Upper lobe of right lung (tissue), 1 donor: ENCODE measurements at places on chromosomes 12 and 14.

DNA sequence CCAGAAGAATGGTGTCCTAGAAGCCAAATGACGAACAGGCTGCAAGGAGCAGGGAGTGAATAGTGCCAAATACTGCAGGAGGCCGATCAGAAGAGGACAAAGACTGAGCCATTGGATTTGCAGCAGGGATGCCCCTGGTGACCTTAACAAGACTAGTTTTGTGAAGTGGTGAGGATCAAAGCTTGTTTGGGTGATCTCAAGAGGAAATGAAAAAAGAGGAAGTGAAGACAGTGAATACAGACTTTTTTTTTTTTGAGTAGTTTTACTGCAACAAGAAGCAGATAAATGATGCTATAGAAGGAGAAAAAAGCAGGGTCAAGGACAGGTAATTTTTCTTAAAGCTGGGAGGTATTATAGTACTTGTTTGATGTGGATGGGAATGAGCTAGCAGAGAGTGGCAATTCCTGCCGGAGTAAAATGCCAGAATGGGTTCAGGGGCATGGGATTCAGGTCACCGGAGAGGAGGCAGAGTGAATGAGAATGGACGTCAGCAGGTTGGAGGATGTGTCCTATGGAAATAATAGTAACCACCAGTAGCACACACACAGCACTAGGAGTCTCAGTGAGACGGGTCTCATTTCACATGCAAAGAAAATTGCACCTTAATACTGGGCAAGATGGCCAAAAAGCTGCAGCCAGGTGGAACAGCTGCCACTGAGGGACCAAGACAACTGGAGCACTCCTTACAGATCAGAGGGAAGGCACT is 345.8 kb upstream of the CCDC196 start:
- DNase-seq, result no peak

DNA sequence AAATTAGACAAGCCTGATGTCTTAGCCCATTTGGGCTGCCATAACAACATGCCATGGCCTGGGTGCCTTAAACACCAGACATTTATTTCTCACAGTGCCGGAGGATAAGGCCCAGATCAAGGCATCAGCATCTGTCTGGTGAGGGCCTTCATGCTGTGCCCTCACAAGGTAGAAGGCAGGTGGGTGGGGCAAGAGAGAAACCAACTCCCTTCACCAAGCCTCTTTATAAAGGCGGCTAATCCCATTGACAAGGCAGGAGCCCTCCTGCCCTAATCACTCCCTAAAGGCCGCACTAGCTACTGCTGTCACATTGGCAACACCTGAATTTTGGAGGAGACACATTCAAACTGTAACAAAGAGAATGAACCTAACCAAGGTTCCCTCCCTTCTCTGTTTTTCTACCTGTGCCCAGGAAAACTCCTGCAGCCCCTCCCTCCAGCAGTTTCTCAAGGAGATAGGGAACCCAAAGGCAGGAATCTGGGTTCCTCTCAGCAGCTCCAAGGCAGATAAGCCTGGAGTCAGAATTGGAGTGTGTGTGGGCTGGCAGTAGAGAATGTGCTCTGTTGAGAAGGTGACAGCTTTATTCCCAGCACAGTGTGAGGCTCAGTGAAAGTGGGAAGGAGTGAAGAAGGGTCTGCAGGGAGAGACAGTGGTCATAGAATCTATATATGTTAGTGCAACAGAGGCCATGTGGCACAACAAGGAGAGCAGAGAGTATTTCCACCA is 21.7 kb upstream of the GPATCH2L start:
- DNase-seq, result no peak

GRCh38 chr12:114450515-114451300 is 44.8 kb upstream of the TBX5 start:
- DNase-seq, result no peak

- DNase-seq, result no peak
These were observed 5.8 kb upstream of the ABCC9 start for GRCh38 chr12:21946983-21947382.

DNA sequence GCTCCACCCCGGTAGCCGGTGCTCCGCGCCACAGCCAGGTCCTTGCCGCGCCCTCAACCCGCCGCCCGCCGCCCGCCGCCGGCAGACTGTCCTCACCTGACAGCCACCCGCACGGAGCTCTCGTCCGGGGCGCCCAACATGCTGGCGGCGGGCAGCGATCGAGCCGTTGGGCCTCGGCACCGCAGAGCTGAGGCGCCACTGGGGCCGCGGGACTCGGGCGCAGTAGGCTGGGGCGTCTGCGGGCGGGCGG is 164 bp downstream of the KIF21A start:
- no peak for DNase-seq

GRCh38 chr12:12019881-12020280 is 50.9 kb upstream of the BCL2L14 start:
- DNase-seq, result no peak

GRCh38 chr12:71591601-71592000 is 72.0 kb downstream of the ZFC3H1 start:
- no peak for DNase-seq

DNA sequence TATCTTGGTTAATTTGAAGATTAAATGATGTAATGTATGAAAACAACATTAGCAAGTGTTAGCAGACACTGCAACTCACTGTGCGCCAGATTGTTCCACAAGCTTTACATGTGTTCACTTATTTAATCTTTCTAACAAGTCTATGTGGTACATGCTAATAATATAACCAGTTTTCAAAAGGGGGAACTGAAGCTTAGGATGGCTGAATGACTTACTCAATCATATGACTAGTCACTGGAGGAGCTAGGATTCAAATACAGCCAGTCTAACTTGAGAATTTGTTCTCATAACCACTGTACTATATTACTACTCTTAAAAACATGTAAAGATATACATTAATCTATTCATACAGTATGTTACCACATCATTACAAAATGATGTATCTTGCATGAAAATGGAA is 60.5 kb upstream of the LRIG3 start:
- DNase-seq, result no peak

GRCh38 chr12:100197486-100197885 is 3.1 kb upstream of the ACTR6 start:
- DNase-seq, result no peak

- DNase-seq, result no peak
These were observed 1.6 kb downstream of the FICD start for GRCh38 chr12:108516511-108517275.

DNA sequence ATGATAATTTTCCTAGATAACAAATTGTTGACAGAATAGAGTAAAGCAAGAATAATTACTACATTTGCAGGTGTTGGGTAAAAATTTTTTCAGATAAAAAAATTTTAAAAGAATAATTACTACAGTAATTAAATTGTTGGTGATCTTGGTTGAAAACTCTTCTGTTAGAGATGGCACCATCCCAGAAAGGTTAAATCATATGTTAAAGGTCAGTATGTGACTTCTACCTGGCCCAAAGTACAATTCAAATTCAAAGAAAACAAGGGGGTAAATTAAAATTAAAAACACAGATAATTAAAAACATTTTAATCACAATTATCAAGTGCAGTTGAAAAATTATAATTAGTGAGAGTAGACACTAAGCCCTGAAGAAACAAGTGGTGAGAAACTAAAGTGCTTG is 18.1 kb upstream of the PIK3C2G start:
- no peak for DNase-seq

DNA sequence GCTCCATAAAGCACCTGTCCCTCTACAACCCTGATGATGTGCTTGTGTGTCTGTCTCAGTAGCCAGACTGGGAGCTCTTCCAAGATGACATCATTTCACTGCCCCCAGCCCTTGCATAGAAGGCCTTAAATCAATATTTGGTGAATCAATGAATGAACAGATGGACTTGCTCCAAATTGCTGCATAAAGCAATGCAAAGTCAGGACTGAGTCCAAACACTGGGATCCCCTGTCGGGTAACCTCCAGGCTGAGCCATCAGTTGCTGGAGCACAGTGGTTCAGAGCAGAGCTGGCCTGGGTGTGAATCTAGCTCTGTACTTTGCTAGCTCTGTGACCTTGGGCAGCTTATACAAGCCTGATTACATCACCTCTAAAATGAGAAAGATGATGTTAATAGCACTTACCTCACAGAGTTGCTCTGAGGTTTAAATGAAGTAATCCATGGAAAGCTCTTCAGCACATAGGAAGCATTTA is 120.3 kb upstream of the VASH1 start:
- DNase-seq, result no peak

- no peak for DNase-seq
These were observed 7.4 kb downstream of the TXNRD1 start for GRCh38 chr12:104222976-104223375.

- DNase-seq, result no peak
These were observed 55.6 kb upstream of the ISM2 start for GRCh38 chr14:77554207-77554606.

DNA sequence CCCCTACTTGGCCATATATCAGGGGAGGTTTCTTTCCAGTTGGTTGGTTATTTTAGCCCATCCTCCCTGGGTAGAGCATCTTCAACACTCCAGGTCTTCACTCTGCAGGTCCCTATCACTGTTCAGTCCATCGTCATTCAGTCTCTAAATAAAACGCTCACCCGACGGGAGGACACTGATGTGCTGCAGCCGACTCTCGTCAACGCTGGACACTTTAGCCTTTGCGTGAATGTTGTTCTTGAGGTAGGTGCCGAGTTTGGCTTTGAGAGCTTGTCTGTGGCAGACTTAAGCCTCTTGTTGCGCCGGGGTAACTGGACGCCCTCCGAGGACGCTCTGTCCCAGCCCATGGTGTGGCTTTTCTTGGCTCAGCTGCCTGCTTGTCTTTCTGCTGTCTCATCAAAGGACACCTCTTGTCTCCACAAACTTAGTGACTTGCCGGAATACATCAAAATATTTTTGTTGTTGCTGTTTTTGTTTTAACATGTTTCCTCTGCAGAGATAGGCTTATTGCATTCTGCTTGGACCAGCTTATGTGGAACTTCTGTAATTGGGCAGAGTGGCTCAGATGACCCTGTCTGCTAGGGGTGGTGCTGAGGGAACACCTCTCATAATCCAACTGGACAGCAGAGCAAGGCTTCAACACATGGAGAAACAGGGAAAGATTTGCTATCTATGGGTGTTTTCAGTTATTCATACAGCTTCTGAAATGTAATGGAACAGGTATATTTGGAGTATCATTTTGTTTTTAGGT is 26.5 kb downstream of the TCTN1 start:
- DNase-seq, result no peak

GRCh38 chr12:28828318-28828717 is 320.8 kb upstream of the FAR2 start:
- DNase-seq, result no peak

DNA sequence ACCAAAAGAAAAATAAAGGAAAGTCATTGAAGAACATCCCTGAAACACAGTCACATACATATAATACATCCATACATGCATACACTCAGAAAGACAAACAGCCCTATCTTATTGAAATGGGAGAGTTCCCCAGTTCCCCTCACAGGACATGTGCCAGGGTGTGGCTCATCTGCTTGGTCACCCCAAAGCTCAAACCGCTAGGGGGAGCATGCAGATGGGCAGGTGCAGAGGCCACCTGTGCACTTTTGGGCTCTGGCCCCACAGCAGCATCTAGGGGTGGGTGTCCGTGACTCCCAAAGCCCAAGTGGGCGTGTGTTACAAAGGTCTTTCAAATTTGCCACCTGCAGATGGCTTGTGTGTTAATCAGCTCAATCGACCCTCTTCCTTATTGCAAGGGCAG is 75.2 kb downstream of the CMAS start:
- no peak for DNase-seq

- DNase-seq, result no peak
These were observed 12.3 kb downstream of the NEMP1 start for GRCh38 chr12:57066245-57066644.

- no peak for DNase-seq
These were observed 13.6 kb downstream of the TULP3 start for GRCh38 chr12:2904260-2904659.

- DNase-seq, result no peak
These were observed 13.6 kb downstream of the SNRNP35 start for GRCh38 chr12:123471374-123472068.

DNA sequence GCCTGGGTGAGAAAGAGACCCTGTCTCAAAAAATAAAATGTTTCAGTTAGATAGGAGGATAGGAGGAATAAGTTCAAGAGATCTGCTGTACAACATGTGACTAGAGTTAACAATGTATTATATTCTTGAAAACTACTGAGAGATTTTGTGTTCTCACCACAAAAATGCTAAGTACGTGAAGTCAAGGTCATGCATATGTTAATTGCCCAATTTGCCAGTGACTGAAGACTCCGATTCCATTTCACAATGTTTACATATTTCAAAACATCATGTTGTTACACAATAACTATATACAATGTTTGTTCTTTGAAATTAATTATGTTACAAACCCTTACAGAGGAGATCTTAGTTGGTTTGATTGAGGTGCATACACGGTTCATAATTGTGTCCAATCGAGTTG is 52.1 kb downstream of the SLC15A4 start:
- no peak for DNase-seq

DNA sequence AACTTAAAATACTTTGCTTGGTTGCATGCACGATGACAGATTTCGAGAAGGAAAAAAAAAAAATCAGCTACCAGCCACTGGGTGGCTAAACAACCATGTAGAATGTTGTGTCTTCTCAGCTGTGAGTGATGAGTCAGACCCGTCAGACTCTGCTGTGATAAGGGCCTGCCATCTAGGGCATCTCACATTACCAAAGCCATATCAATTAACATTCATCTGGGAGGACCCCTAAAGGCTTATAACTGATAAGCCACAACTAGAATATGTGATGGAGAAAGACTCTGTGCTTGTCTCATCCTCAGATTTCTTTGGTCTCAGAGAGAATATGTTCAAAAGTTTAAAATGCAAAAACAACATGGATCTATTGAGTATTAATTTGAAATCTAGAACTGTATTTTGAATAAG is 111.5 kb downstream of the PAX9 start:
- DNase-seq, result no peak

- no peak for DNase-seq
These were observed 389.7 kb downstream of the AACS start for GRCh38 chr12:125454786-125455480.

DNA sequence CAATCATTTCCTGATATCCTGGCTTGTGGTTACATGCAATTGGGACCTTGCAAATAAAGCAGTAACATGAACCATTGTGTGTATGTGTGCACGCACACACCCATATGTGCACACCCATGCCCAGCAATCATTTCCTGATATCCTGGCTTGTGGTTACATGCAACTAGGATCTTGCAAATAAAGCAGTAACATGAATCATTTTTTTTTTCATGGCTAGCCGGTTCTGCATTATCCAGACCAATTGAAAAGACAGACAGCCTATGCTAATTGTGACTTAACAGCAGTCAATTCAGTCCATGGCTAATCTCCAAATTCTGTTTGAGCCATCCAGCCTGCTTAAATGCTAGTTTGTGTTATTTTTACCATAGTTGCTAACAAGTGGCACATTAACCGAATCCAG is 134.3 kb downstream of the TTC7B start:
- no peak for DNase-seq

DNA sequence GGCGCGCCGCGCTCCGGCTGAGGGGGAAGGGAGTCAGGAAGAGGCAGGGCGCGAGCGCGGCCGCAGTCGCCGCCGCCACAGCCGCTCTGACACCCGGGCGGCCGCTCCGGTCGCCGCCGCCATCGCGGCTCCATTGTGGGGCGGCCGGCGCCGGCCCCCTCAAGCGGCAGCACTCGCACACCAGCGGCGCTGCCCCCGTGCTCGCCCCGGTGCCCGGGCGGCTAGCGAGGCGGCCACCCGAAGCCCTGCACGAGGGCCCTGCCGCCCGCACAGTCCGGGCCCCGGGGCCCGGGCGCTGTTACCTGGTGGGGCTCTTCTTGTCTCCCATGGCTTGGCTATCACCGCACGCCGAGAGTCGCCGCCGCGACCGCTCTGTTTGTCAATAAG is 202 bp downstream of the YAF2 start:
- no peak for DNase-seq
